Stimulated activated CD8-positive, alpha-beta memory T cell treated with anti-CD3 and anti-CD28 coated beads, Interleukin-15, amount 100 ng/mL, for 48 hours (primary cell): ENCODE measurements at places on chromosomes 3 and 15.

DNA sequence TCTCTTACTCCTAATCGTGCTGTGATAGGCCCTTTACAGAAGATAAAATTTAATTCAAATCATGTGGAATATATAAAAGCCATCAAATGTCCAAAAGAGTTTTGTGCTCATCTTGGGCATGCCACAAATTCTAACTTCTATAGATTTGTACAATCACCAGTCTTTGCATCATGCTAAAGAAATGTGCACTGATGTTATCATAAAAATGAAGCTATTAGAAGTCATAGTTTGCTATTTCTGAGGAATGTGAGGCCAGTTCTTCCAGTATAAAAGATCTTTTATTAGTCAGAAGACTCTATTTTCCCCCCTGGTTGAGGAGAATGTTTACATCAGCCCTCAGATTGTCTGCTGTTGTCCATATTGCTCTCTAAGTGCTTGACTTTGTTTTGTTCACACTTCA is 2.1 kb upstream of the ANXA2 start:
- no peak for DNase-seq

DNA sequence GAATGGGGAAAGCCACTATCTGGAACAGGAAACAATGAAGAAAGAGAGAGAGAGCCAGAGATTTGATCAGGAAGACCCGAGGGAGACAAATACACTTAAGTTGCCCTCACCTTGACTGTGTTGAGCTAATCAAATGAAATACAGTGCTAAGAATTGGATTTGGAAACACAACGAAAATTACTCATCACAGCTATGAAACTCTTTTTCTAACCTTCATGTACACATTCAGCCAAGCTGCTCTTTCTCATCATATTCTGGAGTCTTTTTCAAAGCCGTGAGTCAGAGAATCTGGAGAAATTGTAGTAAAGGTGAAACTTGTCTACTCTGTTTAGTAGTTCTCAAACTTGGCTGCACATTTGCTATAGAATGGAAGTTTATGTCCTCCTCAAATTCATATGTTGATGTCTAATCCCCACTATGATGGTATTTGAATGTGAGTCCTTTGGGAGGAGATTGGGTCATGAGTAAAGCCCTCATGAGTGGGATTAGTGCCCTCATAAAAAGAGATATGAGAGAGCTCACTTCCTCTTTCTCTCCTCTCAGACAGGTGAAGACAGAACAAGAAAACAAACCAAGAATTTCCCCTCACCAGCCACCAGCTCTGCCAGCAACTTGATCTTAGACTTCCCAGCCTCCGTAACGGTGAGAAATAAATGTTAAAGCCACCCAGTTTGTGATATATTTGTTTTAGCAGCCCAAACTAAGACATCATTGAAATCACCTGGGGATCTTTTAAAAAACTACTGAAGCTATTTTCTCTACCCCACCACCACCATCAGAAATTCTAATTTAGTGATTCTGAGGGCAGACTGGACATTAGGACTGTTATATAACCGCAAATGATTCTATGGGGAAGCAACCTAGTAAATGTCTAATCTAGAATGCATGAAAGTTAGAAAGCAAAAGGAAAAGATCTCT is 143.6 kb upstream of the GRM7 start:
- DNase-seq, result no peak

GRCh38 chr3:61527011-61527410 is 34.4 kb upstream of the PTPRG start:
- DNase-seq, result no peak

- DNase-seq, result no peak
Measured at GRCh38 chr15:78080088-78080460, 2.6 kb upstream of the TBC1D2B start.

GRCh38 chr3:115853104-115853503 is 229.8 kb downstream of the GAP43 start:
- DNase-seq, result no peak

DNA sequence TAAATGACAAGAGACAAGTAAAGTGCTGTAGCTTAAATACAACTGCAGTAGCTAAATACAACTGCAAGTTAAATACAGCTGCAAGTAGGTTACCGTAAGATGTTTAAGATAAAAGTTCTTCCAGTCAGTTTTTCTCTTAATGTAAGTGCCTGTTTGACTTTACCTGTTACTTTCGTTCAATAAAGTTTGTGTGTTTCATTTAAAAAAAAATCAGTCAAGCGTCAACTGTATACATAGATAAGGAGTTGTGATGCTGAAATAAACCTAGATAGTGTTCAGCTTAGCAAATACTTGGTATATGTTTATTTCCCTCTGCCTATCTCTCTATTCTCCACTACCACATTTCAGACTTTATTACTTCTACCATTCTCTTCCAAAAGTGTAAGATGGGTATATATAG is 221.2 kb downstream of the NR2F2 start:
- no peak for DNase-seq

- no peak for DNase-seq
Measured at GRCh38 chr3:136893848-136894443, 31.9 kb downstream of the NCK1 start.

DNA sequence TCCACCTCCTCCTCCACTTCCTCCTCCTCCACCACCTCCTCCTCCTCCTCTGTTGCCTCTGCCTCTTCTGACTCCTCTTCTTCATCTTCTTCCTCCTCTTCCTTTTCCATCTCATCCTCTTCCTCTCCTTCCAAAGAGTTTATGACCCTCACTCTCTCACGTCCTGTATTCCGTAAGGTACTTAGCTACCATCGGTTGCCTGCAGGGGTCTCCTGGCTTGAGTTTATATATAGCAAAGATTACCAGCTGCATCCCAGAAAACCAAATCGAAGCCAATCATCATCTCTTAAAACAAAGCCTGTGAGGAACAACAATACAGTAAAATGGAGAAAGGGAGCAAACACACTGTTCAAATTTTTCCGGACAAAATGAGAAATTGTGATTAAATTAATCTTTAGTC is 317.4 kb downstream of the C3orf38 start:
- DNase-seq, result no peak

DNA sequence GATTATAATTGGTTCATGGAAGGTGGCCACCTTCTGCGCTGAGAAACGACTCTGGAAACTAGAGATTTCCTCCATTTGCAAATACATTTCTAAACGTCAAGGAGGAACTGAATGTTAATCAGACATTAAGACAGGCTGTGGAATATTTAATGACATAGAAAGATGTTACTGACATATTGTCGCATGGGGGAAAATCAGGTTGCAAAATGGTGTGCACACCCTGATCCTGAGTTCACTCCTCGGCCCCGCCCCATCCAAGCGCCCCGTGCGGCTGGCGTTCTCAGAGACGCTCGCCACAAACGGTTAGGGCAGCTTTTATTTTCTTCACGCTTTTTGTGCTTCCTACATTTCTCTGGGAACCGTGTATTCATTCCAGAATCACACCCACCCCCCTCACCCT is 10.7 kb downstream of the H1-8 start:
- DNase-seq, result no peak

GRCh38 chr15:92621972-92622533 is 33.5 kb downstream of the FAM174B start:
- DNase-seq, result no peak

DNA sequence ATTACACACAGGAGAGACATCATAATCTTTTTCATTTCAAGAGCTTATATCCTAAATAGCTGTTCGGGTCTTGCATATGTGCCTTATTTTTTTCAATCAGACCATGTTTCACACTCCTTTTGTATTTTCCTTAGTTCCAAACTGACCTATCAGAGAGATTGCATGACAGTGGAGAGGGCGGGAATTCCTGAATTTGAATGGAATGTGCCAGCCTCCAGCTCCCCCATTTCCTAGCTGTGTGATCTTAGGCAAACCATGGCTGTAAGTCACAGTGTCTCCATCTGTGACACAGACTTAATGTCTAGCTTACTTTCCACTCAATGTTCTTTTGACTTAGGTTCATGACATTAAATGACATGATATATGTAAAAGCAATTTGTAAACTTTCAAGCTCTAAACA is 62.0 kb upstream of the CSTA start:
- DNase-seq, result no peak

GRCh38 chr15:94576889-94577533 is 345.6 kb downstream of the MCTP2 start:
- no peak for DNase-seq

- no peak for DNase-seq
Measured at GRCh38 chr15:44215594-44215993, 20.5 kb upstream of the FRMD5 start.

GRCh38 chr15:83960192-83960829 is 275.3 kb upstream of the GOLGA6L4 start:
- DNase-seq, result no peak

- no peak for DNase-seq
Measured at GRCh38 chr15:88098361-88098760, 158.2 kb downstream of the NTRK3 start.

GRCh38 chr3:11570789-11571495 is 72.8 kb downstream of the VGLL4 start:
- no peak for DNase-seq

DNA sequence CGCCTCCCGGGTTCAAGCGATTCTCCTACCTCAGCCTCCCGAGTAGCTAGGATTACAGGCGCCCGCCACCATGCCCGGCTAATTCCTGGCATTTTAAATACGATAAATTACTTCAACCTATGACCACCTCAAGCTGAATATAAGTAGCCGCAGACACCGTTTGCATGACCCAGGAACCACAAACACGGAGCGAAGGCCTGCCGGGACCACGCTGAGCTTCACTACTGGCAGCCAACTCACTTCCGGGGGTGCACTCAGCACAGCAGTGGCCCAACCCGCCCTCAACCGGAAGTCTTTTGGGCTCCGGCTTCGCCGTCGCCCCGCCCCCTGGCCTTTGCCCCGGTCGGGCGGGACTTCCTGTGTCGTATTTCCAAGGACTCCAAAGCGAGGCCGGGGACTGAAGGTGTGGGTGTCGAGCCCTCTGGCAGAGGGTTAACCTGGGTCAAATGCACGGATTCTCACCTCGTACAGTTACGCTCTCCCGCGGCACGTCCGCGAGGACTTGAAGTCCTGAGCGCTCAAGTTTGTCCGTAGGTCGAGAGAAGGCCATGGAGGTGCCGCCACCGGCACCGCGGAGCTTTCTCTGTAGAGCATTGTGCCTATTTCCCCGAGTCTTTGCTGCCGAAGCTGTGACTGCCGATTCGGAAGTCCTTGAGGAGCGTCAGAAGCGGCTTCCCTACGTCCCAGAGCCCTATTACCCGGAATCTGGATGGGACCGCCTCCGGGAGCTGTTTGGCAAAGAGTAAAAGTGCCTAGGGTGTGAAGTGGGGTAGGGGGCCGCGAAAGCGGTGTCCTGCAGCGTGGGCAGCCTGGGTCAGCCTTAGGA is at the start of gene TIMMDC1:
TIMMDC1 (plus strand) TSS at position 362 of the 826 bp plus-strand sequence; CDS start at position 549, 187 bp downstream.
- DNase-seq, result peak; percentile 98

- DNase-seq, result peak; percentile 79
Measured at GRCh38 chr15:55289746-55290527, at the start of gene RAB27A. Gene RAB27A (minus strand): TSS chr15:55289813. CDS start chr15:55234934, 54,879 bp downstream.

GRCh38 chr15:91780387-91780786 is 73.1 kb upstream of the SLCO3A1 start:
- DNase-seq, result no peak

GRCh38 chr3:43153216-43154083 is 47.6 kb upstream of the POMGNT2 start:
- DNase-seq, result no peak

GRCh38 chr15:75357976-75358673 is 10.3 kb downstream of the MAN2C1 start:
- no peak for DNase-seq

DNA sequence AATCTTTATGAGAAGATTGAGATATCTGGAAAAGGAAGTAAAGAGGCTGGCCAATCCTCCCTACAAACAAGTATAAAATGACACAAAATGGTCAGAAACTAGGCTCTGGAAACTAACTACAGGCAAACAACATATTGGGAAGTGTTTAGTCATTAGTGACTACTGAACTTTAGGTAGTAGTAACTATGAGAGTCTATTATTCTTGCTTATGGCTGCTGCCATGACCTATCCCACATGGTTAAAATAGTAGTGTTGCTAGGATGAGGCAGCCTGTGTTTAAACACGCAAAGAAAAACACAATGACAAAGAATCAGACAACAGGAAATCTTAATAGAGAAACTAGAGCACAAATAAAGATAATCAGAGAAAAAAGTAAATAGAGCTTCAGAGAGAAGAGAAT is 67.9 kb downstream of the RFX7 start:
- no peak for DNase-seq

DNA sequence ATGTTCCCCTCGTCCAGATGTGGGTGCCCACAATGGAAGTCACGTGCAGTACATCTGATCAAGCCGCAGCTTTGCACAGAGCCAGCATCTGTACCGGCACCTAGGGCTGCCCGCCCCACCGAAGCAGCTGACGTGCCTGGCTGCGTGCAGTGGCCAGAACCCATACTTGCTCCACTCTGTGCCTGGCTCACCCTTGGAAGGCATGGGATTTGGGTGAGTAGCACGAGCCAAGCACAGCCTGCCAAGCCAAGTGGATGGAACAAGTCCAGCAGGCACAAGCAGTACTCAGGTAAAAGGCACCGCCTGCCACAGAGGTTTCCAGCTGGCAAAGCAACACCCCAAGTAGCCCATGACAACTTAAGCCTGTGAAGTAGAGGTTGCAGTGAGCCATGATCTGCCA is 261.3 kb downstream of the TBC1D5 start:
- no peak for DNase-seq

DNA sequence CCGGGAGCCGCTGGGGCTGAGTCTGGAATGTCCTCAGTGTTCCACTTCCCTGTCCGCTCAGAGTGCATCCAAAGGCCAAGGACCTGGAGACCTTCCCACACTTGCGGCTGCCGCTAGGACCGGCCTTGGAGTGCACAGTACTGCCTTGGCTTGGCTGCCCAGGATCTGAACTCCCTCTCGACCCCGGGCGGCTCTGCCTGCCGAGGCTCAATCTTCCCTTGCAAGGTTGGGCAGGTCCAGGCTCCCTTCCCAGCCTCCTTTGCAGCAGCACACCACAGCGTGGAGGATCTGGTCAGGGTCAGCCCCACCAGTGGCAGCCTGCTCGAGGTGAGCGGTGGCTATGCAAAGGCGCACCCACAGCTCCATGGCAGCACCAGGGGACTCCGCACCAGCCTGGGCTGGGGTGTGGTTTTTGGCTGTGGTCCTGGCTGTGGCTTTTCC is 69.2 kb downstream of the PLXNA1 start:
- DNase-seq, result no peak

DNA sequence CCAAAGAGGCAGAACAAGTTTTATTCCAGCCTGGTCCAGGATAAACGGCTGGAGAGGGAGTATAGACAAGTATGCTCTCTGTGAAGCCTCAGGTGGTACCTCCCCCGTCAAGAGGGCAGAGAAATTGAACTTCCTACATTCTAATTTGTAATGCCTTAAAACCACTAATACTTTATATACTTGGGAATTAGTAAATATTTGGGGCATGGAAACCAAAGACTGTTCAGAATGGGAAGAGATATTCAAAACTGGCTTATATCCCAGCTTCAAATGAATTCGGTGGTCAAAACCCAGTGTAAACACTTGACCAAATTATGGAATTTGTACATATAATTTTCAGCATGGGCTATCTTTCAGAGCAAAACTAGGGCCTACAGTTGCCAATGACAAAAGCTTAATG is 122.6 kb downstream of the FBN1 start:
- DNase-seq, result no peak
